Neuronal stem cell (in vitro differentiated cells): ENCODE measurements at places on chromosomes 4 and X.
A peak's percentile ranks its signal among the peaks of the same experiment; 100 is the strongest.

GRCh38 chr4:86934147-86934770, 552 bp upstream of the AFF1 start:
- no peak for DNase-seq

GRCh38 chrX:1468250-1468772, 15.6 kb upstream of the ASMTL start:
- no peak for DNase-seq

DNA sequence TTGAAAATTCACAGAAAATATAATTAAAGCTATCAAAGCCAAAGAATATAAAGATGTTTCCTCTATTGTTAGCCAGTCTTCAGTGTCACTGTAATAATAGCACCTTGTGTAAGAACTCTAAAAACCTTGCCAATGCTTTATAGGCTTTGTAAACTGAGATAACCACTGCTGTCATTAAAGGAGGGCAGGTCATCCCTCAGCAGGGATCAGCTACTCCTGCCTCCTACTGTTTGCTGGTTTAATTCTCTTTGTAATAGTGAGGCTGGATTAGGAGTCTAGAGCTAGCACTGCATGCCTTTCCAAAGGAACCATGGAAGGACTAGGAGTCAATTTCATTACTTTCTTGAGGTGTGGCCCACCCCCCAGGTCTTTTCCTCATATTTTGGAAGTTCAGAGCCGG, 46.2 kb downstream of the FHIP1A start:
- peak; percentile 8 for DNase-seq

DNA sequence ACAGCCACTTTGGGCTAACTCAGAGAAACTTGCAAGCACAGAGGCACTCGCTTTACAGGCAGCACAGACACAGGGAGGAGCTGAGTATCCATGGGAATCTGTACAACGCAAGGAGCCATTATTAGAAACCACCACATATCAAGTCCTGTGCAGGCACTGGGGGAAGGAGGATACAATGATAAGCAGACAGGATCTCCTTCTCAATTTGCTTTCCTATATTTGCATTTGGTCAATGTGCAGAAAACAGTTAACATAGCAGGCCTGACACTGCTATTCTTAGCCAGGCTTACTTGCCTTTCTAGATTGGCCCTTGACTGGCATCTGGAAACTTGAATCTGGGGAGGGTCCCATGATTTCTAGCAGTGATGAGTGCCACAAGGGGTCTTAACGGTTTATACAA, 65.8 kb downstream of the TEC start:
- no peak for DNase-seq

DNA sequence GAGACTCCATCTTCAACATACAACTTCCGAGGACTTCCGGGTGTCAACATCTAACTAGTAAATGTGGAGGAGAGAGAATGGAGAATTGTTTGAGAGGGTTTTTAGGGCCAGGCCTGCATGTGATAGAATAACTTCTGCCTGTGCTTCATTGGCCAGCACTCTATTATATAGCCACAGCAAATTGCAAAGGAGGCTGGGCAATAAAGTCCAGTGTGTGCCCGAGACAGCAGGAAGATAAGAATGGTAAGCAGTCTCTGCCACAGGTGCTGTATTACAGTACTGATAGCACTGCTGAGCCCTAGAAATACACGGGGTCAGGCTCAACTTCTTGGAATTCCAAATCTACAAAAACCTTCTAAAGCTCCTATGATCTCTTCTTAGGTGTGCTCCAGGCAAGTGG, 20.8 kb upstream of the LIMCH1 start:
- no peak for DNase-seq

DNA sequence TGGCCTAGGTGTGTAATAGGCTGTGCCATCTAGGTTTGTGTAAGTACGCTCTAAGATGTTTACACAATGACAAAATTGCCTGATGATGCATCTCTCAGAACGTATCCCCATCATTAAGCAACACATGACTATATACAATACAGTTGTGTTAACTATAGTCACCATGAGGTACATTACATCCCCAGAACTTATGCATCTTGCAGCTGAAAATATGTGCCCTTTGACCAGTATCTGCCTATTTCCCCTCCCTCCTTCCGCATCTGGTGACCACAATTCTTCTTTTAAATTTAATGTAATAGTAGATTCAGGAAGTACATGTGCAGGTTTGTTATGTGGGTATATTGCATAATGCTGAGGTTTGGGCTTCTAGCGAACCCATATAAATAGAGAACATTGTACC, 239.8 kb upstream of the IL1RAPL1 start:
- no peak for DNase-seq

DNA sequence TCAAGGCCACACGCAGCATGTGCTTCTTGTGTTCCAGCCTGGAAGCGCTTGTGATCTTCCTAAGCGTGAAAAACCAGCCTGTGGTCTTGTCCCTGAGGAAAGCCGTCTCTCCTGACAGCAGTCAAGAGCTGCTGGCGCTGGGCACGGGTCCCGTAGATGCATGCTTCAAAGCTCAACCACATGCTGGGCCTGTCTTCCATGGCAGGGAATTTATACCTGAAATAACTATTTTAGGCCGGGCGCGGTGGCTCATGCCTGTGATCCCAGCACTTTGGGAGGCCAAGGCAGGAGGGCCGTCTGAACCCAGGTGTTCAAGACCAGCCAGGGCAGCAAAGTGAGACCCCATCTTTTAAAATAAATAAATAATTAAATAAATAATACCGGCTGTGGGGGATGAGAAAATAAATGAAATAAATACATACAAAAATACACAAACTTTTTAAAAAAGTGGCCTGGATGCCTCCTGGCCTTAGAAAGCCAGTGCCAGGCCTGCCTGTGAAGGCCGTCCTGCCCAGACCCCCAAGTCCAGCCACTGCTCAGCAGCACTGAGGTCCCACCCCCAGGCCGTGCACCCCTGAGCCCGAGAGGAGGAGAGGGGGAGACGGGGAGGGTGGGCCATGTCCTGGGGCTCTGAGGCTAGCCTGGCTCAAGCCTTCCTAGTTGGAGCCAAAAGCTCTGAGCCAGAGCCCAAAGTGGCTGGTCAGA, 10.4 kb downstream of the LRPAP1 start:
- DNase-seq: no peak

DNA sequence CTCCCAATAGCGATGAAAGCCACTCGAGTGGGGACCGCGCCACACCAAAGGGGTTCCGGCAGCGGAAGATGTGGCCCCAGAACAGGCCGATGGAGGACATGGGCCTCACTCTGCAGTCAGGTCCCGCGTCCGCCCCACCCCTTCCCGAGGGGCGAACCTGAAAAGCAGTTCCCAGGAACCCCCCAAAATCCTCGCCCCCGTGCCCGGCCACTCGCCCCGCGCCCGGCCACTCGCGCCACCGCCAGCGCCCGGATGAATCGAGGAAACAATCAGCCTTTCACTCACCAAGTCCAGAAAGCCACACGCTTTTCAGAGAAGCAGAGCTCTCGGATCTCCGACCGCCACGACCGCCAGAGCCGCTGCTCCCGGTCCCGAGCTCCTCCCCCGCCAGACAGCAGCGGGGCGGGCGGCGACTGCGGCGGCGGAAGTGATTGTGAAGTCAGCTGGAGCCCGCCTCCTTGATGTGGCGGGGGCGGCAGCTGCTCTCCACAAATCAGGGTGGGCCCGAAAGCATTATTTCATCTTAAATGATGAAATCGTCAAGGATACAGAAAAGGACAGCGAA, at the start of gene PJA1:
Gene PJA1 (minus strand): TSS at position 367 of the 565 bp plus-strand sequence. CDS start 2,380 bp downstream, outside the sequence.
- no peak for DNase-seq

DNA sequence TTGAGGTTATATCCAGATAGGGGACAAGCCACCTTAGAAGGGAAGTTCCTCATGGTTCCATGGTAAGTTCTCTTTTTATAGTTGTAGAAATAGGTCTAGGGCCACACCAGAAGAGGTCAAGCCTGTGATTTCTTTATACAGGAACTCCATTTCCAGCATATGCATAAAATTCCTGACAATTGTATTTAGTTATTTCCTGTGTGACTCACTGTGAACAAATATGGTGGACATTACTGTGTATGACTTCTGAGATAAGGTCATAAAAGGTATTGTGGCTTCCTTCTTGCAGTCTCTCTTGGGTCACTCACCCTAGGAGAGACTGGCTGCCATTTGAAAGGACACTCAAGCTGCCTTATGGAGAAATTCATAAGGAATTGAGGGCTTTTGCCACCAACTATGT, 2.2 kb upstream of the C4orf36 start:
- no peak for DNase-seq

DNA sequence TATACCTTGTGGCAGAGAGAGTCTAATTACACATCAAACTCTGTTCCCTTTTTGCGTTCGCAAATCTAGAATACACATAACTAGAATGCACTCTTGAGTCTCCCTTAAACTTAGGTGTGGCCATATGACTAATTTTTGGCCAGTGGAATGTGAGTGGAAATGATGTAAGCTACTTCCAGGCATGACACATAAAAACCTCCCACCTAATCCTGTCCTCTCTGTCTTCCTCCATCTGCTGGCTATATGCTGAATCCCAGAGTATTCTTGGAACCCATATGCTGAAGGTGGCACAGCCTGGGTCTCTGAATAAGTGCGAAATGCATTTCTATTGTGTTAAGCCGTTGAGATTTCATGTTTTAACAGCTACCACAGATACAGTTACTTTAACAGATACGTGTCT, 269.9 kb upstream of the NRK start:
- DNase-seq: no peak

GRCh38 chrX:134026565-134027311, 41.3 kb upstream of the GPC3 start:
- peak; percentile 49 for DNase-seq

- no peak for DNase-seq
Observed at GRCh38 chr4:27245216-27245615, 384.6 kb downstream of the STIM2 start.

DNA sequence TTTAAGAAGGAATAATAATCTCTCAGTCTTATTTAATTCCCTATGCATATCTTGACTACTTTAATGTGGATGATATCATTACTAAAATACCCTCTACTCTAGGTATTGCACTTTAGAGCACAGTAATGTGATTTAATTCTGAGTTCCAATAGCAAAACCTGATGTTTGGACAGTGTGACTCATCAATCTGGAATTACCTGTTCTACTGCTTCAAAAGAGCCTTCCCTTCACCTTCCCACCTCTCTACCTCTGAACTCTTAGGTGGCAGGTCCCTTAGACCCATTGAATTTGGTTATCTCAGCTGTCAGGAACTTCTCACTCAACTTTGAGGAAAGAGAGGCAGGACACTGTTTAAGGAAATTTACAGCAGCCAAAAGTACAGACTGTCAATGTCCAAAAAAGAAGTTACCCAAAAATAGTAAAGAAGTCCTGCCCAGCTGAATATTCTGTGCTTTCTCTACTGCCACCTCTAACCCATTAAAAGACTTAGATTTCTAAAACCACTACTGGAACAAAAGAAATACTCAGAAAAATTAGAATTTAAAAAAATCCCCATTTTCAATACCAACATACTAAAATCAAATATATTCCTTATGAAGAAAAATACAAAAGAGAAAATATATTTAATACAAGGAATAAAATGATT, 123.1 kb upstream of the GPM6A start:
- DNase-seq: no peak

DNA sequence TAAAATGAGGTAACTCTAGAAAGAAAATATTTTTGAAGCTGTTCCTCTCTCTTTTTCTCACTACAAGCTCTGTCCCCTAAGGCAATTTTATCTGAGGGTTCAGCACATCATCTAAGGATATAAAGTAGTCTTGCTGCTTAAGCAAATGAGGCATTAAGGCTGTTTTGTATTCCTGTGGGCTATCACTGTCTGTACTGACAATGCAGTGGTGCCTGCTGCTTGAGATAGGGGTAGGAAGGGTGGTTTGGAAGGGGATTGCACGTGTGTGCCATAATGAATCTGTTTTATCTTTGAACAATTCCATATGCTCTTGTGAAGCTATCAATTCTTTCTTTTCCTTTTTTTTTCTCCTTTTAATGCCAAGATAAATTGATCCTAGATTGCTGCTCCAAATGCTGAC, 128.0 kb upstream of the ATOH1 start:
- no peak for DNase-seq

DNA sequence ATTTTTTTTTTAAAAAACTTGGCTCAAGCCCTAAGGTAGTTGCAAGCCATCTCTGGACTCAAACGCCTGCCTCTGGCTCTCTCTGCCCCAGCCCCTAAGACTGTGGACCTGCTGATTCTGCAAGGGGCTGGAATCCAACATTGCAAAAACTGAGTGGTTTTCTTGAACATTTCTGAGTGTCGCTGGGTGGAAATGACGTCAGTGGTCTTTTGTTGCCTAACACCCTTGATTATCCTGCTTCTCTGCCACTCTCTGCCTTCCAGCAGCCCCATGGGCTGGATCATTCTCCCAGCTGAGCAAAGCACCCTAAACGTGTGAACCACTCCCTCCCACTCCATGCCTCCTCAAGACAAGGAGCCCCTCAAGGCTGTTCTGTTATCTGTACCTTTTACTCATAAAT, 16.6 kb downstream of the BST1 start:
- no peak for DNase-seq

- DNase-seq: no peak
Observed at GRCh38 chrX:20973038-20973437, 401.2 kb upstream of the CNKSR2 start.

- no peak for DNase-seq
Observed at GRCh38 chr4:6365545-6366086, 96.0 kb downstream of the WFS1 start.

- DNase-seq: no peak
Observed at GRCh38 chrX:118864063-118864635, 40.5 kb downstream of the ZCCHC12 start.

- DNase-seq: no peak
Observed at GRCh38 chrX:134144231-134144630, 92.8 kb upstream of the CCDC160 start.

GRCh38 chr4:138405934-138406567, 163.9 kb upstream of the SLC7A11 start:
- no peak for DNase-seq

GRCh38 chr4:183798301-183799253, 106.5 kb upstream of the STOX2 start:
- DNase-seq: no peak

DNA sequence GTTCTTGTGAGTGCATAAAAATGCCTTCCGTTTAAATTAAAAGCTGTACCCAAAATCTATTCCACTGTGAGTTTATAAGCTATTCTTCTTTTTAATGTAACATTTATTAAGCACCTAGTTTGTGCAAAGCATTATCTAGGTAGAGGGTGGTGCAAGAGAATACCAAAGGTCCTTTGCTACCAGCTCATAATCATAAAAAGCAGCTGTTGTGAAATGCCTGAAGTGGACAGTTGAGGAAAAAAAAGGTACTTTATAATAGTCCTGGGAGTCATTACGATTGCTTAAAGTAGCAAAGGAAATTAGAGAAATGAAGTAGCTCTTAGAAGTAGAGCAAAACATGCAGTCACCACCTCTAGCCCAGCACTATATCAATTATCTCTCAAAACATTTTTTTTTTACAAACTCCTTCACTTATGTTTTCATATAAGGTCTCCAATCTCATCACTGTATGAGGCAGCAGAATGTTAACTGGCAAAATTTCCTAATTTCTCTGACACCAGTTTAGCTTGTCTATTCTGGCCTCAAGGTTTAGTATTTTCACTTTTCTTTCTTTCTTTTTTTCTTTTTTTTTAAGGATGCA, 2.1 kb downstream of the MBNL3 start:
- no peak for DNase-seq
